Body of pancreas (tissue), 4 donors: ENCODE measurements at places on chromosomes 13 and 19. TPM values are rescaled to one million over a fixed set of nuclear protein-coding genes. Genes with fewer than 3 reads are reported as not detected.

GRCh38 chr13:36839281-36839680 is 20.3 kb downstream of the RFXAP start:
- DNase-seq: no peak

DNA sequence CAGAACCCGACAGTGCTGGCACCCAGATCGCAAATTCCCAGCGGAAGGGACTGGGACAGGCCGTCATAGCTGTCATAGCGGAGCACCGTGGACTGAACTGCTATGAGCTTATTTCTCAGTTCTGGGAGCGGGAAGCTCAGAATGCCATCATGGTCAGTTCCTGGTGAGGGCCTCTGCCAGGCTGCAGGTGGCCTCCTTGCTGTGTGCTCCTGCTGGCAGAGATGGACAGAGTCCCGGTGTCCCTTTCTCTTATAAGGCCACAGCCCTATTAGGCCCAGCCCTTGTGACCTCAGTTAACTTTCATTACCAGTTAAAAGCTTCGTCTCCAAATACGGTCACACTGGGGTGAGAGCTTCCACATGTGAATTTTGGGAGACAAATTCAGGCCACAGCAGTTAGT is 4.6 kb downstream of the ZNF444 start:
- DNase-seq: peak; percentile 60

DNA sequence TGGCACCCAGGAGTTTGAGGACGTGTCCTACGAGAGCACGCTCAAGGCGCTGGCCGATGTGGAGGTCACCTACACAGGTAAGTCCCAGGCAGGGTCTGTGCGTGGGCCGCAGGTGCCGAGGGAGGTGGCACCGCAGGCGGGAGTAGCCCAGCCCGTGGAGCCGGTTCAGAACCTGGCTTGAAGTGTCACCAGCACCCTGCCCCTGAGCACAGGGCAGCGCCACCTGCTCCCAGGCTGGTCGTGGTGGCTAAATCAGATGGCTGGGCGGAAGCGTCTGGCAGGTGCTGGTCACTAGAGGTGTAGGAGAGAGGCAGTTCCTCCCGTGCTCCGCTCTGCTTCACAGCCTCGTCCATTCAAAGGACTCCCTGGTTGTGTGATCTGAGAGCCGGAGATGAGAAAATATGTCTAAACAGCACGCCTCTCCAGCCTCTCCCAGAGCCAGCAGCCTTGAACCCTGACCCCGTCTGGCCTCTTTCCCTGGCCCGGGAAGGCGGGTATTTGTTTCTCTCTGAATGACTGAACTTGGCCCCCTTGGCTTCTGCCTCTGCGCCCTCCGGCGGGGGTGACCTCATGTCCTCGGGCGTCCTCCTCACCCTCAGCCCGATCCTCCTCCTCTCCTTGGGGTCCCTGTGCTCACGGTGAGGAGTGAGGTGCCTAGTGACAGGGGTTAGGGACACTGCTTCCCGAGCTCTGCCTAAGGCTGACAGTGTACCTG is 5.4 kb downstream of the THOP1 start:
- no peak for DNase-seq

DNA sequence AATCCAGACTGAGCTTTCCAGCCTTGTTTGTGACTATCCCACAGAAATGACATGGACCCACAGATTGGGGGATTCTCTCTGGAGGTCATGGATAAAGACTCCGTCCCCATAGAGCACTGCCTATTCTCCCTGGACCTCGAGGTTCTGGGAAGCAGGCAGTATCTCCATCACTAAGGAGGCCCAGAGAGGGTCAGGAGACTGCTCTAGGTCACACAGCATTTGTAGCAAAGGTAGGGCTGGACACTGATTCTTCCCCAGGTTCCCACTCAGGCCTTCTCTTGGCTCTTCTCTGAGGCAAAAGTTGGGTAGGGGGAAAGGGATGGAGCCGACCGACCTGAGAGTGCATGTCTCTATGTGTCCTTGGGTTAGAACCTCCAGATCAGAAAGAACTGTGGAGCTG is 80.9 kb downstream of the PTPRS start:
- no peak for DNase-seq

GRCh38 chr13:26719356-26719945 is 41.1 kb downstream of the GPR12 start:
- no peak for DNase-seq

GRCh38 chr13:55563267-55563666 is 1577.5 kb upstream of the PRR20A start:
- no peak for DNase-seq

DNA sequence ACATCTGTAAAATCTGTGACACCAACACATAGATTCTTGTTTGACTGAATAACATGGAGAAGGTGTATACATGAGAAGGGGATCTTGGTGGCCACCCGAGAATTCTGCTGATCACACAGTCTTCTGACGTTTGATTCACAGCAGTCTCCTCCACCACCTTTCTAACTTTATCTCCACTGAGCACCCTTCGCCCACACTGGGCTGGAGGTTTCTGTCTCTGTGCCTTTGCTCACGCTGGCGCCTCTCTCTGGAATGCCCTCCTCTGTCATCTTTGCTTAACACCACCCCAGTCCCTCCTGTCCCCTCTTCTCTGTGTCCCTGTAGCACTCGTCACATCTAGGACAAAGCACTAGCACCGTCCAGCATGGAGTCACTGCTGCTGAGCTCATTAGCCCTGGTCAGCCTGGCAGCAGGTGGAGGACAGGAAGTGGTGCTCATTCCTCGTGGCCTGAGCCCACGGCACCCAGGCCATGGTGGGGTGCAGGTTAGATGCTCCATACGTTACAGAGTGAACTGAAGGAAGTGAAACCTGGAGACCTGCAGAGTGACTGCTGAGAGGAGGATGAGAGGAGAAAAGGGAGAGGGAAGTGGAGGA is 384.6 kb downstream of the UQCRFS1 start:
- no peak for DNase-seq

DNA sequence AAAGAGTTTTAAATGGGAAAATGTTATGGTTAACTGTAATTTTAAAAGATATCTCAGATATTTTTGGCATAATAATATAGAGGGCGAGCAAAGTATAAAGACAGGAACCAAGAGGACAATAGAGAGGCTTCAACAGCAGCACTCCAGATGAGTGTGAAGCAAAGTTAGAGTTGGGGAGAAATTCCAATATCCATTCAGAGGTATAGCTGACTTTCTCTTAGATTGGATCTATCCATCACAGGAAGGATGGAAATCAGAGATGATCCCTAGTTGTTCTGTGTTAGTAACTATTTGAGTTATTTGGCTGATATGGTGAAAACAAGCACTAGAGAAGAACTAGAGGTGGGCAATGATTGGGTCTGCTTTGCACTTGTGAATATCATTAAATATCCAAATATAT is 786.0 kb upstream of the KLHL1 start:
- no peak for DNase-seq

DNA sequence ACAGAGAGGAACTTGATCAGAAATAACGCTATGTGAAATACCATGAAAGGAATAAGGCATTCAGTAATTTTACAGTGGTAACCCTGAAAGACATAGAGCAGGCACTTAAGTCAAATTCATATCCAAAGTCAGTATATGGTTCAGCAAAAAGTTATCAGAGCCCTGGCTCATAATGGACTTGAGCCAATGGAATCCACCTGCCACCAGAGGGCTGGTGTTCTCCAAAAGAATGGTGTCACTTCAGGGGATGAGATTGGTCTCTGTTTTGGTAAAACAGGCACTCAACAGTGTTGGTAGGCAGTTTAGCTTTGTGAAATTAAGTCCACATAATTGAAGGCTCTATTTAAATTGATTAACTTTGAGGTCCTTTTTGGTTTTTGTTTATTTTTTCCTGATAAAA is 93.9 kb downstream of the LIG4 start:
- DNase-seq: no peak

DNA sequence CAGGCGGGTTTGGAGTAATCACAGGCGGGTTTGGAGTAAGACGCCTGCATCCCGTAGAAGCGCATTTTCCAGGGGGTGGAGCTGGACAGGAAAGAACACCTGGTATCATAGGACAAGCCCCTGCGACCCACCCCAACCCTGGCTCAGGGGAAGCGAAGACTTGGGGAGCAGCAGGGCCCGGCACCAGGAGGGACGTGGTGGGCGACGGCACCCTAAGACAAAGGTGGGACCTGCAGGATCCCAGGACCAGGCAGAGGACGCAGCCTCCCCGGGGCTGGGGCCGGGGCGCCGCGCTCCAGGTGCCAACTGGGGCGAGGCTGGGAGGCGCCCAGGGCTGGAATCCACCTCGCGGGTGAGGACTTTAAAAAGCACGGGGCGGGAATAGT is 520 bp downstream of the ZNF600 start:
- DNase-seq: peak; percentile 5

GRCh38 chr19:30388327-30388726 is 16.1 kb downstream of the ZNF536 start:
- DNase-seq: no peak

DNA sequence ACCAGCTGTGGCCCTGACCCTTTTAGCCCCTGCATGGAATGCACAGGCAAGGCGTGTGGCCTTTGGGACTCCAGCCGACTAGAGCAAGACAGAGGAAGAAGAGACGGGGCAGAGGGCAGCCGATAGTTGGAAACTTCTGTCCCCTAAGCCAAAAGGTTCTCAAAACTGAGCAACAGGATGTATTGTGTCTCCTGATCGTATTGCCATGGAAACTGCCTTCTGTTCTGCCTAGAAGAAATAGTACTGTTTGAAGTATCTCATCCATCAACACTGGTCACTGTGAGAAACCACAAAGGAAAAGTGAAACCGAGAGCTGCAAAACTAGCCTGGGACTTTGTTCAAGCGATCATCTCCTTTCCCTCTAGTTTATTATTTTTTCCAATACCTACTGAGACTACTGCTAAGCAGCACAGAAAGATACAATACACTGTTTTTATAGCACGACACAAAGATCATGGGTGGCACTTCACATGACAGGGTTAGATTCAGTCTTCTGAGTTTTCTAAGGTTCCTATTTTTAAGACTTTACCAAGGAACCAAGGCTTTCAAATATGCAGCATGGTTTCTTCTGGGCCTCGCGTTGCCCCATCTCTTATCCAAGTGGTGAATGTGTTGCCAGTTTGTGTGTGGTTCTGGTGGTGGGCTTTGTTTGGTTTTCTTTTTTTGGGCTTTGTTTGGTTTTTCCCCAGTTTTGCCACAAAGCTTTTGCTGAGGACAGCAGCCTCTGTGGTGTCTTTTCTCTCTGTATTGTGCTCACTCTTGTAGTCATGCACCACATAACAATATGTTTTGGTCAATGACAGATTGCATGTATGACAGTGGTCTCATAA is 49.3 kb upstream of the GPR183 start:
- DNase-seq: no peak

GRCh38 chr13:102002287-102002686 is 399.6 kb downstream of the FGF14 start:
- no peak for DNase-seq

GRCh38 chr13:30334663-30335386 is 27.5 kb upstream of the KATNAL1 start:
- DNase-seq: peak; percentile 30

DNA sequence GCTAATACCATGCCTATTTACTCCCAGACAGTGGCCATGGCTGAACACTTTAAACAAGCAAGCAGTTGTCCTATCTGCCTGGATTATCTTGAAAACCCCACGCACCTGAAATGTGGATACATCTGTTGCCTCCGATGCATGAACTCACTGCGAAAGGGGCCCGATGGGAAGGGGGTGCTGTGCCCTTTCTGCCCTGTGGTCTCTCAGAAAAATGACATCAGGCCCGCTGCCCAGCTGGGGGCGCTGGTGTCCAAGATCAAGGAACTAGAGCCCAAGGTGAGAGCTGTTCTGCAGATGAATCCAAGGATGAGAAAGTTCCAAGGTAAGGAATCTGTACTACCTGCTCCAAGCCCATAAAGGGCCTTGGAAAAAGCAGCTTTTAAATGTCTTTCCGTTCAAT is 8.6 kb downstream of the RFPL4AL1 start:
- no peak for DNase-seq

DNA sequence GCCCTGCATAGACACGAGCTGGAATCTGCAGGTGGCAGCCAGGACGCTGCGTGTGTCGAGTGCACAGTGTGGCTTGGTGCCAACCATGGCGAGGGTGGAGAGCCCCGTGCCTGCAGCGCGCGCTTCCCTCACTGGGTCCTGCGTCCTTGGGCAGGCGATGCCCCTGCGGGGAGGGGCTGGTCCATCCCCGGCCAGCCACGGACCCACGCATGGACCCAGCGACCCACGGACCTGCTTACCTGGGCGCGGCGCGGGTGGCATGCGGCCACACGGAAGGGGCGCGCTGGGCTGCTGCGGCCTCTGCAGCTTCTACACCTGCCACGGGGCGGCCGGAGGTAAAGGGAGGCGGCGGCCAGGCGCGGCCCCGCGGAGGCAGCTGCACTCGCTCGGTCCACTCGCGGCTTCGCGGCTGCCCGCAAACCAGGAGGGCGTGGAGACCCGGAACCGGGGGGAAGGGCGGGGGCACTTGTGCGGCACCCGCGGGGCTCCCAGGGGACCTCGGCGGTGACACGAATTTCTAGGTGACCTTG is 569 bp upstream of the MCF2L start:
- DNase-seq: peak; percentile 81

DNA sequence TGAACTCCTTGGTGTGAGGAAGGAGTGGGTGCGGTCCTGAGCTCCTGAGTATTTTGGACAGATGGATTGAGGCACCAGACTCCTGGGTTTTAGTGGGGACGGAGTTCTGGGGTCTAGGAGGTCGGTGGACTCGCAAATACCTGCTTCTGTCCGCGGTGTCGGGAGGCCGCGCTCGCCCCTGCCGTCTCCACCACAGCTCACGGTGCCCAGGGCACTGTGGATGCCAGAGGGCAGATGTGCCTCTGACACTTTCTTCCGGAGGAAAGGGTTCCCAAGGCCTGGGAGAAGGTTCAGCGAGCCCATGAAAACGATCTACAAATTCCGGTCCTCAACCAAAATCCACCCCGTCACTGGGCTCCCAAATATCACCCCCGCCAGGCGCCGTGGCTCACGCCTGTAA is 3.3 kb downstream of the TULP2 start:
- no peak for DNase-seq

DNA sequence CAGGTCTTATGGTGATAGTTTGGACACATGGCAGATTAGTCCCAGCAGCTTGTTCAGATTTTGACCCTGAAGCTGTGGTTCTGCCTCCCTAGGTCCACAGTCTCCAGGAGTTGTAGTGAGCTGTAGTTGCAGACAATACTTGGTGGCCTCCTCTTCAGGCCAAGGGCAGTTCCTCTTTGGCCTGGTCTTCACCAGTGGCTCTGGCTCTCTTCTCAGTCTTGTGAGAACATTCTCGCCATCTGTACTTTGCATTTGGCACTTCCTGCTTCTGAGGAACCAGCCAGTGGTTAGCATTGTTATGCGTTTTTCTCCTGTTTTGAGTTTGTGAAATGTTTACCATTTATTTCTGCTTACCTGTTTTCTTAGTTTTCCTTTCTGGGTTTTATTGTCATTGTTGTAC is 40.7 kb downstream of the PCCA start:
- no peak for DNase-seq

The ZNF497 gene
- 4.7 TPM for total RNA-seq

The KIR2DL4 gene
- not detected for total RNA-seq

The FPR2 gene
- 0.78 TPM for total RNA-seq

The KIR3DL2 gene
- not detected for total RNA-seq

The SLITRK6 gene
- total RNA-seq: not detected

The VN1R4 gene
- not detected for total RNA-seq

The MTUS2 gene
- total RNA-seq: 4.0 TPM

The LRRC4B gene
- 0.26 TPM for total RNA-seq

The KISS1R gene
- 3.3 TPM for total RNA-seq
